ENCODE measurements at places on chromosomes 2 and 18. TPM values are rescaled to one million over a fixed set of nuclear protein-coding genes. Genes with fewer than 3 reads are reported as not detected.

The ASPRV1 gene
- 0.20 TPM for total RNA-seq

The FBLN7 gene
- total RNA-seq = 1.8 TPM

The MDH1B gene
- 0.37 TPM for total RNA-seq

The C2orf76 gene
- 5.9 TPM for total RNA-seq

The ANKRD36B gene
- 31.6 TPM for total RNA-seq

The ACTR1B gene
- total RNA-seq = 48.9 TPM

The AQP12A gene
- not detected for total RNA-seq

The LIPG gene
- total RNA-seq = 4.5 TPM

The CTAGE1 gene
- not detected for total RNA-seq

The OR6B2 gene
- total RNA-seq = not detected

Measured in subcutaneous preadipocyte (primary cell).